ENCODE measurements at places on chromosomes 4 and X.

GRCh38 chr4:35652197-35652596 lies 592.1 kb downstream of the ARAP2 start:
- no peak for DNase-seq

- DNase-seq = peak; percentile 22
Measured at GRCh38 chrX:84865113-84865512, 138.6 kb upstream of the APOOL start.

GRCh38 chrX:71216485-71216884 lies 6.5 kb upstream of the GJB1 start:
- DNase-seq = no peak

GRCh38 chr4:866761-867390 lies 40.9 kb upstream of the CPLX1 start:
- DNase-seq = no peak

GRCh38 chr4:36677874-36678273 lies 396.5 kb downstream of the DTHD1 start:
- DNase-seq = no peak

DNA sequence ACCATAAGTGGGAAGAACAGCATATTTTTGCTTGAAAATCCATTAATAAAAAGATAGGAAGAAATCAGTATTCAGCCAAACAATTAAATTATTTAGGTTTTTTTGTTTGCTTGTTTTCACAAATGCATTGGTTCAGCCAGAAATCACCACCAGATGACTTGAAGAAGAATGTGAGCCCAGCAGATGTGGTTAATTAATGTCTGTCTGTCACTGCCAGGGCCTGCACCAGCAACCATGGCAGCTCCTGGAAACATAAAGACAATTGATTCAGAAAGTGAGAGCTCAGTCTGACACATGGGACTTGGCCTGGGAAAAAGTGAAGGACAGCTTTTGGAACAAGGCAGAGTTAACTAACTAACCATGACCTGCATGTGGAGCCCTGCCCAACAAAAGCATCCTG lies 74.0 kb downstream of the MAOB start:
- DNase-seq = no peak

- DNase-seq = no peak
Measured at GRCh38 chr4:69060651-69061308, 35.5 kb upstream of the UGT2B7 start.

- DNase-seq = no peak
Measured at GRCh38 chr4:140220058-140220457, 66.1 kb upstream of the MAML3 start.

DNA sequence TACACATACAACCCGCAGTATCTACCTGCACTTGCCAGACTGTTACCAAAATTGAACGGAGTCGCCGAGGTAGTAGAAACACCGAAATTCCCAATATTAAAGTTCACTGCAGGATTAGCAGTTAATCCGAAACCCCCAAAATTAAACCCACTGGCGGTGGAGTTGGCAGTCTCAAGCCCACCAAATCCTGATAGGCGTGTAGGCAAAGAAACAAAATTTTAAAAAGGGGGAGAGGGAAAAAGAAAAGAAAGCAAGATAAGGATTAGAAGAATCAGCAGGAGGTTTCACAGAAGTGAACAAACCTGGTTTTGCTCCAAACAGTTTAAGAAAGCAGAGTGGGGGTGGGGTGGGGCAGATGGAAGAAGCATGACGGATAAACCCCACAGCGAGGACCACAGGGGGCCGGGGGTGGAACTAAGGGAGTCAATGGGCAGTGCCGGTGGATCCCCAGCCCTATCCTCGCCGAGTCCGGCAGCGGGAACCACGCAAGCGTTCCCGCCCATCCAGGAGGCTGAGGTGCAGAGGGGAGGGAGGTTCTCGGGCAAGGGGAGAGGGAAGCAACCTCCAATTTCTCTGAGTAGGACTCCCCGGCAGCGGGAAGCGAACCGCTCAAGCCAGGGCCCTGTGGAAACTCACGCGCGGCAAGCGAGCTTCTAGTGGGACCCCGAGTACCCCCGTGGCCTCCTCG lies 599 bp downstream of the NUP54 start:
- DNase-seq = peak; percentile 67

- DNase-seq = no peak
Measured at GRCh38 chr4:122797405-122798094, 29.1 kb upstream of the FGF2 start.

- DNase-seq = no peak
Measured at GRCh38 chrX:136623396-136623795, 24.6 kb upstream of the CD40LG start.

GRCh38 chr4:25308761-25309160 lies 3.8 kb upstream of the ZCCHC4 start:
- no peak for DNase-seq

DNA sequence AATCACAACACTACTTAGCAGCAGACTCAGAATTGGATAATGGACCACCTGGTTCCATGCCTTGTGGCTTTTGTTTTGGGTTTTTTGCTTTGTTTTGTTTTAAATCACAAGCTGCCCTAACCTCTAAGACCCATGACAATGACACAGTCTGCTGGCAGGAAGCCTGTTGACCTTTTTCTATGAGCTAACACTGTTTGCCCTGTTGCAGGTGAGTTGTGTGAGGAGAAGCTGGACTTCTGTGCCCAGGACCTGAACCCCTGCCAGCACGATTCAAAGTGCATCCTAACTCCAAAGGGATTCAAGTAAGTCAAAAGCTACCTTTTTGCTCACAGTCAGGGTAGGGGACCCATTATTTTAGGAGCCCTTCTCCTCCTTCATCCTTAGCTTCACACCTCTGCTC lies 110.8 kb upstream of the PACRGL start:
- no peak for DNase-seq

- DNase-seq = peak; percentile 4
Measured at GRCh38 chrX:10104958-10105658, 51.7 kb upstream of the CLCN4 start.

DNA sequence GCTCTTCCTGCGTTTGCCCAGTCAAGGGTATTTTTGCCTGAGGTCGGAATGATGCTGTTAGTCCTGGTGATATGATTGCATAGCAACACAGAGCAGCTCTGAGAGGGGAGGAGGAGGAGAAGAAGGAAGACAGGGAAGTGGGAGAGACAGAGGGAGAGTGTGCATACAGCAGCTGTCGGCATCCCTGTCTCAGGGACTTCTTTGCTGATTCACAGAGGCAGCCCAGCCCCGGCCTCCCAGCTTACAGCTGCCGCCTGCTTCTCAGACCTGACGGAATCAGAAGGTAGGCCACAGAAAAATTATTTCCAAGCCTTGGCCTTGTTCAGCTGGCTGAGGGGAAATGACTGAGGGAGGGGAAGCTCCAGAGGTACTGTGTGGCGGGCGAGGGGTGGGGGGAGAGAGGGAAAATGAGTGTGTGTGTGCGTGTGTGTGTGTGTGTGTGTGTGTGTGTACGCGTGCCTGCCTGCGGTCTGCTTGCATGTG lies 319 bp downstream of the DRP2 start:
- DNase-seq = peak; percentile 39

DNA sequence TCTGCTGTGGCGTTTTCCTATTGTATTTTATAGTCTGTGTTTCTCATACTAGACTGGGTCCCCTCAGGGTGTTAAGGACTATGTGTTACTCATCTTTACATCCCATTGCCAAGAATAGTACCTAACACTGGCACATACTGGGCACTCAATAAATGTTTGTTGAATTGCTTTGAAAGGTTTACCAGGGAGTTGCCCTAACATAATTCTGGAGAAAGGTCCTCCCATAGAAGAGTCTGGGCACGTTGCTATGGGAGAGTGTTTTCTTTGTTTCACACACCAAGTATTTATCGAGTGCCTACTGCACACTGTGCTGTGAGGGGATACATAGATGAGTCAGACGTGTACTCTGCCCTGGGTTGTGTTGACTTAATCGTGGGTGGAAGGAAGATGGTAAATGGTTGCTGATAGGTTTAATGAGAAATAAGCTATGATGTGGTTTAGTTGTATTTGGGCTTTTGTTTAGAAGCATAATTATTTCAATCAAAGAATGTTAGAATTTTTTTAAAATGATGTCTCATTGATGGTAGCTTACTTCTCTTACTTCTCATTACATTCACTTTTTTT lies 42.9 kb downstream of the AFF1 start:
- peak; percentile 71 for DNase-seq

DNA sequence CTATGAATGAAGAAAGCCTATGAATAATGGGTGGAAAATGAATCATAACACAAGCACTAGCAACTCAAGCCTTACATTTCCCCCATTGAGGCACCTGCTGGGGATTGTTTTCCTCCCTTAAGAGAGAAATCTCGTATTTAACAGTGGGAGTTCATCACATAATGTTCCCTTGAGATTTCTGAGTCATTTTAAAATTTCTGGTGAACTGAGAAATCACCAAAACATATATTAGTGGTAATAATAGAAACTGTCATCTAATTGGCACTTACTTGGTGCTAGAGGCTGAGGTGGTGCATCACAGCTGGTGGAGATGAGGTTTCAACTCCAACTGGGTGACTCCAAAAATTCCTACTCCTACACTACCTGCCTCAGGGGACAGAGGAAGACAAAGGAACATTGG lies 561.3 kb upstream of the LCORL start:
- DNase-seq = no peak

- DNase-seq = no peak
Measured at GRCh38 chrX:103678199-103678993, 8.1 kb downstream of the MORF4L2 start.

- DNase-seq = no peak
Measured at GRCh38 chr4:7261536-7261935, 69.2 kb downstream of the SORCS2 start.

GRCh38 chrX:71439896-71440295 lies 73.7 kb downstream of the TAF1 start:
- no peak for DNase-seq

DNA sequence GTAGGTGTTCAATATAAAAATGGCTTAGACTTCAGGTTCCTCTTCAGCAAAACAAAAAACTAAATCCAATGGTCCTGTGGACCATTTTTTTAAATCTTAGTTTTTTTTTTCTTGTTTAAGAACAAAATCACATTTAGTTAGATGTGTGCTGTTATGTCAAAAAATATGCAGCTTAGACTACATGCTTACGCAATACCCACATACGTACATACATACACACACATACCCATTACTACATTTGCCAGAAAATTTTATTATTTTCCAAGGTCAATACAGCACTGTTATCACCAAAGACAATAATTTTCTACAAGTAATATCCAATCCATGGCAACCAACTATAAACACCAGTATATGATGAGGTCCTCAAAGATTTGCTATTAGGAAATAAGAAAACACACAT lies 144.1 kb downstream of the PDGFC start:
- DNase-seq = no peak

- no peak for DNase-seq
Measured at GRCh38 chrX:118189000-118189399, 72.4 kb upstream of the KLHL13 start.

DNA sequence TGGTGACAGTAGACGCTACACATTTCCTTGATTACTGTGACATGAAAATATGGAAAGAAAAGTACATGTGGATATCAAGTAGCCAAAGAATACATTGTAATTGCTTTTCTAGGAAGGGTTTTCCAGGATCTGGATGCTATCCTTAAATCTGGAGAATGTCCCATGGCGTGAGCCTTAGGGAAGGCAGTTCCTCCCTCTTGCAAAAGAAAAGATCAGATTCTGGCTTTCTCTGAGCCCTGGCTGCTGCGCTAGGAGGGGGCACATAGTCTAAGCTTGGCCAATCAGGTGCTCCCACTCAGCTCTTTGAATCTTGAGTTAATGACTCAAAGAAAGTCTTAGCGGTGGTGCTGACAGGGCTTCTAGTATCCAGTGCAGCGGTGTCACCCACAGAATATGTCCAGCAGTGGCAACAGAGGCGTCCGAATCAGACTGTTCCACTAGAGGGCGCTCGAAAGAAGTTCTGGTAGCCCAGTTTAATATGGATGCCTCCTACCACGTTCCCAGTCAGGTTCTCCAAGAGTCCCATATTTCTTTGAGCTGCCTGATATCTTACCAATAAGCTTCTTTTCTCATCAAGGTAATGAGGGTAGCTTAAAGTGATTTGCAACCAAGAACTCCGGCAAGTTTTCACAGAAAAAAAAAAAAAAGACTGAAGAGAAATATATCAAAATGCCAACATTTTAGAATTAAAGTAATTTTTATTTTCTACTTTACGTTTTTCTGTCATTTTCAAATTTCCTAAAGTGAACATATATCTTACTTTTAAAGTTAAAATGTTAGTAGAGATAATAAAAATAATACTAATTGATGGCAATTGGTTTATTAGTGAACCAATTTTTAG lies 213.4 kb upstream of the S100G start:
- DNase-seq = peak; percentile 12

- no peak for DNase-seq
Measured at GRCh38 chrX:48488034-48488433, 12.0 kb downstream of the FTSJ1 start.

- no peak for DNase-seq
Measured at GRCh38 chrX:17411205-17411604, 36.2 kb downstream of the NHS start.

GRCh38 chr4:153757407-153757806 lies 2.4 kb downstream of the RNF175 start:
- DNase-seq = no peak

- DNase-seq = peak; percentile 83
Measured at GRCh38 chr4:182207830-182208396, 35.3 kb upstream of the TENM3 start.

DNA sequence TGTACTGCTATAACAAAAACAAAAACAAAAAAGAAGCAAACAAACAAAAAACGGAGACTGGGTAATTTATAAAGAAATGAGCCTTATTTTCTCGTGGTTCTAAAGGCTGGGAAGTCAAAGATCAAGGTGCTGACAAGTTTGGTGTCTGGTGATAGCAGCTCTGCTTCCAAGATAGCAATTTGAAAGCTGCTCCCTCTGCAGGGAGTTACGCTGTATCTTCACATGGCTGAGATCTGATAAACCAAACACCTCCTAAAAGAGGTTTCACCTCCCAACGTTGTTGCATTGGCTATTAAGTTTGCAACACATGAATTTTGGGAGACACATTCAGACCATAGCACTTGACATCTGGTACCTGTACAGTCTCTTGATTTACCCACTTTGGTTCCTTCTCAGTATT lies 854.2 kb downstream of the CENPC start:
- DNase-seq = no peak

GRCh38 chrX:135639066-135639780 lies 74.2 kb upstream of the CT45A1 start:
- DNase-seq = no peak

GRCh38 chr4:71785959-71786358 lies 2.1 kb upstream of the GC start:
- no peak for DNase-seq

DNA sequence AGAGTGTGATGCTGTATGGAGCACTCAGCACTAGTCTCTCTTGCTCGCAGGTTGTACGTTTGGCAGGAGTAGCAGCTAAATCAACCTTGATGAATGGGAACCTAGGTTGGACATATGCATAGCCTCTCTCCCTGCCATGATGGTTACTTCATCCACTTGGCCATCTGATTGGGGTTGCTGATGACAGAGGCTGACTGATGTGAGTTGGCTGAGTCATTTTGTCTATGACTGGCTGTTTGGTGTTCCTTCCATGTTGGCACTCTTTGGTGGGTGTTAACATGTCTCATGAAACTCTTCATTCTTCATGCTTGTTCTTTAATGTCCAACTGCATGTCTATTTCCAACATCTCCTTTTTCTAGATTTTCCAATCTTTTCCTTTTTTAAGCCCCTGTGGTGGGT lies 31.6 kb upstream of the SPARCL1 start:
- DNase-seq = no peak

GRCh38 chr4:69610484-69610883 lies 29.0 kb downstream of the UGT2A2 start:
- DNase-seq = no peak
